ENCODE measurements at places on chromosomes 6 and 20.

- no peak for DNase-seq
Measured at GRCh38 chr20:63235399-63235983, at the start of gene BIRC7. TSS of gene BIRC7 (plus strand) at chr20:63235905. CDS start at chr20:63236097, 192 bp downstream.

DNA sequence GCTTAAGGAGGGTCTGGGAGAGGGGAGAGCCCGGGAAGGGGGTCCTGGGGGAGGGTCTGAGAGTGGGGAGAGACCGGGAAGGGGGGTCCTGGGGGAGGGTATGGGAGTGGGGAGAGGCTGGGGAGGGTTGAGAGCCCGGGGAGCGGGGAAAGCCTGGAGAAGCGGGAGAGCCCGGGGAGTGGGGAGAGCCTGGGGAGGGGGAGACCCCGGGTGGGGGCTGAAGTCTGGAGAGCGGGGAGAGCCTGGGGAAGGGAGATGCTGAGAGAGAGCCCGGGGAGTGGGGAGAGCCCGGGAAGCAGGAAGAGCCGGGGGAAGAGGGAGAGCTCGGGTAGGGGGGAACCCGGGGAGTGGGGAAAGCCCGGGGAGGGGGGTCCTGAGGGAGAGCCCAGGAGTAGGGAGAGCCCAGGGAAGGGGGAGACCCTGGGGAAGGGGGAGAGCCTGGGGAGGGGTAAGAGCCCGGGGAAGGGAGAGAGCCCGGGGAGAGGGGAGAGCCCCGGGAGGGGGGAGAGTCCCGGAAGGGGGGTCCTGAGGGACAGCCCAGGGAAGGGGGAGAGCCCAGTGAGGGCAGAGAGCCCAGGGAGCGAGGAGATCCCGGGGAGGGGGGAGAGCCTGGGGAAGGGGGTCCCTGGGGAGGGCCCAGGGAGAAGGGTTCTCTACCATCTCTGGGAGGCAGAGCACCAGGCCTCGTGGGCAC lies 148.5 kb downstream of the SYNDIG1 start:
- DNase-seq: no peak

- no peak for DNase-seq
Measured at GRCh38 chr20:62368976-62369814, 2.1 kb upstream of the LAMA5 start.

GRCh38 chr6:147285087-147285855 lies 81.1 kb downstream of the STXBP5 start:
- no peak for DNase-seq

DNA sequence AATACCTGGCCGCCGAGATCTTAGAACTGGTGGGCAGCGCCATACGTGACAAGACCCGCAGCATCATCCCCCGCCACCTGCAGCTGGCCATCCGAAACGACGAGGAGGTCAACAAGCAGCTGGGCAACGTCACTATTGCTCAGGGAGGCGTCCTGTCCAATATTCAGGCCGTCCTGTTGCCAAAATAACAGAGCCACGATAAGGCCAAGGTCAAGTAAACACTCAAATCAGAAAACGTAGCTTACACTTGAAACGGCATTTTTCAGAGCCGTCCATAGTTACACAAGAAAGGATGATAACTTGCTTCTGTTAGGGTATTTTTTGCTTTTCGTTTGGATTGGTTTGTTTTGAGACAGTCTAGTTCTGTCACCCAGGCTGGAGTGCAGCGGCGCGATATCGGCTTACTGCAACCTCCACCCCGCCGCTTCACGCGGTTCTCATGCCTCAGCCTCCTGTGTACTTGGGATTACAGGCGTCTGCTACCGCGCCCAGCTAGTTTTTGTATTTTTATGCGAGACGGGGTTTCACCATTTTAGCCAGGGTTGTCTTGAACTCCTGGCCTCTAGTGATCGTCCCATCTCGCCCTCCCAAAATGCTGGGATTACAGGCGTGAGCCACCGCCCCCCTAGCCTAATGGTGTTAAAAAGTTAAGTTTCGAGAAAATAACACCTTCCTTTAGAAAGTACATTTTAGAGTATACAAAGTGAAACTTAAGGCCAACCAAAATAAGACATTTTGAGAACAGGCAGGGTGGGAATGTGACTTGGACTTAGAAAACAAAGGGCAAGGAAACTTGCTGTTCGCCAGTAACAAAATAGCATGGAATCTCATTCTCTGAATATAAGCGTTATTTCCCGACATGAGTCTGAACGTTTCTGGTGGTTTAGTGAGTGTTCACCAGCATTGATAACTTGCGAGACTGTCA lies 42.8 kb upstream of the HFE start:
- DNase-seq: no peak

DNA sequence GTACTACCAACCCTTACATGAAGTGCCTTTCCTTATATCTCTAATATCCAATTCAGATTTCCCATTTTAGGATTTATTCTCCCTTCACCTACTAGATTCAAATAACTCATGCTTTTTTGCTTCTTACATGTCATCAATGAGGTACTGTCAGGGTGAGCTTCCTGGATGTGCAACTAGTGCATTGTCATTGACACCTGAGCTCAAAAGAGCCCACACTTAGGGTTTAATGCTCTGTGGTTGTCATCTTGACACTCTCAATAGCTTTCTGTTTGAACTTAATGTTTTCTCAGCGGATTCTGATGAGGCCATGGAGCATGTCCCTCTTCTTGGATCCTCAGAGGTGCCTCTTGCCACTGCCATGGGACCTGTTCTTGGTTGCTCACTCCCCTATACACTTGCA lies 1033.3 kb upstream of the EYS start:
- no peak for DNase-seq

- peak; percentile 5 for DNase-seq
Measured at GRCh38 chr20:57089699-57090144, 176.7 kb downstream of the BMP7 start.

DNA sequence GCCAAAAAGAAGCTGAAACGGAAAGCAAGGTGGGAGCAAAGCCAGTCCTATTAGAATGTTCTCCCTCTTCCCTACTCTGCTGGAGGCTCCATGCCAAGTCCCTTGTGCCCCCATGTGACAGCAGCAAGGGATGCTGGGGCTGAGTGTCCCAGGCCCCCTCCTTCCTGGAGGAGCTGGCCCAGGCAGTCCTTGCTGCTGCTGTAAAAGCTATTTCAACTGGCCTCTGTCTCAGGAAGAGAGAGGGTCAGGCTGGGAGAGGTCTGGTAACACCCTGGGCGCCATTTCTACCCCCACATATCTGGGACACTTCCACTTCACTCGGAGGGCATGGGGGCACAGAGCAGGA lies 25.0 kb downstream of the TTBK1 start:
- no peak for DNase-seq

GRCh38 chr6:120303527-120303926 lies 954.0 kb upstream of the MAN1A1 start:
- no peak for DNase-seq

- no peak for DNase-seq
Measured at GRCh38 chr6:14037402-14038277, 79.9 kb upstream of the CD83 start.

DNA sequence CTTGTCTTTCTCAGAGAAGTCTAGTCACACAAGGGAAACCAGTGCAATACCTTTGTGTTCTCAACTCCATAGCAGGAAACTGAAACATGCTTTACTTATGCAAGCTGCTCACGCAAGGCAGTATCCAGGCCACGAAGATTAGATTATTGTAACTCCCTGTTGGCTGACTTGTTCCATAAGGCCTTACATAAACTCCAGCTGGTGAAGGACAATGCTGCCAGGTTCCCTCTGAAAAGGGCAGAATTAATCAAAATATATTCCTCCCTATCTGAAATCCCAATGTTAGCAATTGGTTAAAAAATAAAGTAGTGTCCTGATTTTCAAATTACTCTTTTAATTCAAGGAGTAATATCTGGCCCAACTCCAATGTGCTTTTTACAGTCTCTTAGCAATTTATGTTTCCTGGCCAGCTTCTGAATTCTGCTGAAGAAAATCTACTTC lies 966.6 kb downstream of the HACE1 start:
- no peak for DNase-seq

DNA sequence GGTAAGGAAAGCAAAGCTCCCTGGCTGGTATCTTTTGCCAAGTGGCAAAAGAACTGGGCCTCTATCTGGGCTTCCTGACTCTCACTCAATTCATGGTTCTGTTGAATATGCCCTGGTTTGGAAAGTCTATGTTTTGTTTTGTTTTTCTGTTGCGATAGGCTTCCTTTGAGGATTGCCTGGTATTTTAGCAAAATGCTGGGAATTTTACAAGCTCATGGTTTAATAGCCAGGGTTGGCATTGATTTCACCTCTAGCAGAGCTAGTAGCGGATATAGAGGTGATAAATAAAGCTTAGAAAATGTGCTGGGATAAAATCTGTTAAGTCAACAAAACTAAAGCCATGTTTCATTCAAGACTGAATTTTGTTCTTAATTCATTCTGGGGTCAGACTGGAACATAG lies 109.9 kb downstream of the RNF144B start:
- DNase-seq: no peak

GRCh38 chr6:40899684-40900155 lies 139.3 kb downstream of the UNC5CL start:
- DNase-seq: no peak

- no peak for DNase-seq
Measured at GRCh38 chr20:52622081-52622480, 350.1 kb upstream of the TSHZ2 start.

DNA sequence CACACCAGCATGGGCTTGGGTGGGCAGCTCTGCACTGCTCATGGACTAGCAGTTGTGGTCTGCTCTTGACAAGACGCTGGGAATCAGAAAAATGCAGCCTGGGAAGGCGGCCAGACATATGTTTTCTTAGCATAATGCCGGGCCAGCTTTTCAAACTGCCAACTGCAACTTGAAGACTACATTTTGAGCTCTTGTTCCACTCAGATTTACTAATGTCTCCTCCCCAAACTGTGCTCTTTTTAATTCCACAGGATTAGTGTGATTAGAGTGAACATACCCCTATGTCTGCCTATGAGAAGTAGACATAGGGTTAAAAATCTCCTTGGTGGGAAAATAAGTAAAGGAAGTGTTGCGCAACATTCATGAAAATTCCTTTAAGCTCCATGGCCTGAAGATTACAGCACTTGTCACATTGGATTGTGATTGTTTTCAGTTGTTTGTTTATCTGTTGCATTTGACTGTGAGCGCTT lies 5.3 kb upstream of the FNDC1 start:
- DNase-seq: no peak

- no peak for DNase-seq
Measured at GRCh38 chr6:13072686-13073347, 255.5 kb downstream of the TBC1D7 start.

DNA sequence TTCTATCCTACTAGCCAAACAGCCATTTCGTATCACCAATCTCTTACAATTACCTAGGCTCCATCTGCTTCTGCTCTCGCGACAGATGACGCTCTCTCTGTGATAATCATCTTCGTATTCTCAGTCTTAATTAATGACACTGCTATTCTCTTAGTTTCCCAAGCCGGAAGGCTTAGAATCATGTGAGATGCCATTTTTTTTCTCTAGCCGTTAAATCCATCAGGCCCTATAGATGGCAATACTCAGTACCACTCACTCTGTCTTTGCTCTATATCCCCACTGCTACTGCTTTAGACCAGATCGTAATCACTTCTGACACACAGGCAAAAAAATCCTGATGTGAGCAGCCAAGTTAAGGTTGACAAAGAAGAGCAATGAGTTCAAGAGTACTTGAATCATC lies 2.1 kb upstream of the THEMIS start:
- DNase-seq: no peak

- DNase-seq: no peak
Measured at GRCh38 chr6:145372671-145373151, 362.6 kb downstream of the EPM2A start.

GRCh38 chr6:53928641-53929040 lies 133.8 kb downstream of the LRRC1 start:
- no peak for DNase-seq

DNA sequence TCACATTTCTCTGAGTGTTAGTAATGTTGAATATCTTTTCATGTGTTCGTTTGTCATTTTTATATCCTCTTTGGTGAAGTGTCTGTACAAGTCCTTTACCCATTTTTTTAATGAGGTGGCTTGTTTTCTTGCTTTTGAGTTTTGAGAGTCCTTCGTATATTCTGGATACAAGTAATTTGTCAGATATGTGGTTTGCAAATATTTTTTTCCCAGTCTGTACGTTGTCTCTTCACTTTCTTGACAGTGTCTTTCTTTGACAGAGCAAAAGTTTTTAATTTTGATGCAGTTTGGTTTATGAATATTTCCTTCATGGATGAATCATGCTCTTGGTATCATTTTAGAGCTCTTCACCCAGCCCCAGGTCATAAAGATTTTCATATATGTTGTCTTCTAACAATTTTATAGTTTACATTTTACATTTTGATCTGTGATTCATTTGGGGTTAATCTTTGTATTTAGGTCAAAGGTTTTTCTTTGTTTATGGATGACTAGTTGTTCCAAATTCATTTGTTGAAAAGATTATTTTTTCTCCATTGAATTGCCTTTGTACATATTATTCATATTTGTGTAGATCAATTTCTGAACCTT lies 152.5 kb downstream of the MRPL14 start:
- DNase-seq: no peak

GRCh38 chr20:35005463-35005961 lies 49.8 kb downstream of the MYH7B start:
- DNase-seq: no peak

DNA sequence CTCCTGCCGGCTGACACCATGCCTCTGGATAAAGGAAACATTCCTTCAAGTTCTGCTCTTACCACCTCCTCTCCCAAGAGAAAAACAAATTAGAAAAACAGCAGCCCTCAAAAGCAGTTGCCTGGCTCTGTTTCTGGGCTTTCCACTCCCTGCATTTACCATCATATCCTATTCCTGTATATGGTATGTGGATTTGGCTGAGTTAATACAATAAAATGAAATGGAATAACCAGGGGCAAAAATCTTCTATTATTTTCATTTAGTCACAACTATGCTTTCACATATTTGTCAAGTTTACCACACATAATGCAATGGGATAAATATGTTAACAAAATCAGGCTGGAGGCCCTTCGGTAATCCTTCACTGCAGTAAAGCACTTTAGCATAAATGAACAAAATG lies 34.3 kb downstream of the COL12A1 start:
- DNase-seq: no peak

GRCh38 chr6:43945768-43946080 lies 175.7 kb downstream of the VEGFA start:
- DNase-seq: no peak

GRCh38 chr20:50746138-50746940 lies 15.0 kb downstream of the PARD6B start:
- DNase-seq: no peak

GRCh38 chr20:4552075-4552640 lies 169.6 kb upstream of the PRND start:
- no peak for DNase-seq

- DNase-seq: no peak
Measured at GRCh38 chr6:84193114-84193708, 34.2 kb downstream of the CEP162 start.

DNA sequence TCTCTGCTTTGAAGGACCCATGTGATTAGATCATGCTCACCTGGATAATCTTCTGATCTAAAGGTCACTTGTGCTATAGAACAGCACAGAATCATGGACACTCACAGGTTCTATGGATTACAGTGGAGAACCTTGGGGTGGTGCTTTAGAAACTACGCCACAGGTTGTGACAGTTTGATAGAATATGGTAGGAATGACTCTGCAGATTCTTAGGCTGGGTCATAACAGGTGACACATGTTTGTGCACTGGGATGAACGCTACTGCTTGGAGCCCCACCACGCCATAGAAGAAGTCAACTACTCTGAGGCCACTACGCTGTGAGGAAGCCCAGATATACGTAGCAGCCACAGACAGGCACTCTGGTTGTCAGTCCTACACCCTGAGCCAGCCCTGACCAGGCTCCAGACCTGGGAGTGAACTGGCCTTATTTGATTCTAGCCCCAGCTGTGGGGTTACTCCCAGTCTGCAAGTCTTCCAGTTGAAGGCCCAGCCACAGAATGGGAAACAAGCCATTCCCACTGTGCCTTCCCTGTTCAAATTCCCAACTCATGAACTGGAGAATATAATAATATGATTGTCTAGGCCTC lies 99.0 kb upstream of the SLC24A3 start:
- DNase-seq: no peak

GRCh38 chr6:34132486-34133185 lies 13.3 kb downstream of the GRM4 start:
- DNase-seq: no peak
